ENCODE measurements at places on chromosomes 3 and 15. TPM values are rescaled to one million over a fixed set of nuclear protein-coding genes. Genes with fewer than 3 reads are reported as not detected.
A peak's percentile ranks its signal among the peaks of the same experiment; 100 is the strongest.

GRCh38 chr15:97234851-97235610, 725.5 kb upstream of the ARRDC4 start:
- DNase-seq, result peak; percentile 52

- no peak for DNase-seq
Measured at GRCh38 chr3:39387411-39387975, 4.3 kb downstream of the SLC25A38 start.

- DNase-seq, result no peak
Measured at GRCh38 chr15:82371656-82372055, 22.4 kb upstream of the GOLGA6L10 start.

GRCh38 chr3:126342991-126343648, 14.1 kb downstream of the KLF15 start:
- DNase-seq, result peak; percentile 66

ICE2 gene
- 76.3 TPM for total RNA-seq

DNA sequence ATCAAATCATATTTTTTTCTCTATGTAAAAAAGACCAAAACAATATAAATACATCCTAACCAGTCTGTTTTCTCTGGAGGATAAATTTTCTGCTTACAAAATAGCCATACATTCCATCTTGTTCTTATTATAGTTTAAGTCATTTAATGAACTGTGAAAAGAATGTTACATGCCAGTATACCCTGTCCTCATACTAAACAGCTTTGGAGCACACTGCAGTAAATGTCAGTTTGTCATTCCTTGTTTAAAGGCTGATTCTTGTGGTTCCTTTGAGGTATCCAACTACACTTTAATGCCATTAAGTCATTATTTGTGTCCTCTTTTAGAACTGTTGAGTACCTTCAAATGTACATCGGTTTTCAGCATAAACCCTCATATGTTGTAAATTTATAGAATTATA, 52.7 kb upstream of the DCBLD2 start:
- no peak for DNase-seq

DNAH1 gene
- total RNA-seq, result 2.3 TPM

- DNase-seq, result peak; percentile 40
Measured at GRCh38 chr3:16512435-16513140, 911 bp downstream of the RFTN1 start.

GRCh38 chr15:45378149-45378912, at the start of gene GATM:
GATM (minus strand) TSS chr15:45378544; CDS start chr15:45378453, 91 bp downstream.
- peak; percentile 79 for DNase-seq

CHRNA5 gene
- 21.6 TPM for total RNA-seq

GRCh38 chr15:77537006-77537405, 95.7 kb downstream of the LINGO1 start:
- no peak for DNase-seq

- DNase-seq, result no peak
Measured at GRCh38 chr3:106210923-106211322, 342.1 kb upstream of the CBLB start.

GRCh38 chr15:92531406-92531805, 124.2 kb downstream of the FAM174B start:
- DNase-seq, result no peak

- DNase-seq, result no peak
Measured at GRCh38 chr3:81808900-81809299, 47.5 kb upstream of the GBE1 start.

GRCh38 chr3:160885791-160886286, 129.8 kb downstream of the PPM1L start:
- DNase-seq, result peak; percentile 60

- DNase-seq, result no peak
Measured at GRCh38 chr3:23752126-23752525, 53.6 kb upstream of the UBE2E1 start.

APBA2 gene
- 12.2 TPM for total RNA-seq

GRCh38 chr15:84840255-84840654, 23.1 kb downstream of the ALPK3 start:
- no peak for DNase-seq

DNA sequence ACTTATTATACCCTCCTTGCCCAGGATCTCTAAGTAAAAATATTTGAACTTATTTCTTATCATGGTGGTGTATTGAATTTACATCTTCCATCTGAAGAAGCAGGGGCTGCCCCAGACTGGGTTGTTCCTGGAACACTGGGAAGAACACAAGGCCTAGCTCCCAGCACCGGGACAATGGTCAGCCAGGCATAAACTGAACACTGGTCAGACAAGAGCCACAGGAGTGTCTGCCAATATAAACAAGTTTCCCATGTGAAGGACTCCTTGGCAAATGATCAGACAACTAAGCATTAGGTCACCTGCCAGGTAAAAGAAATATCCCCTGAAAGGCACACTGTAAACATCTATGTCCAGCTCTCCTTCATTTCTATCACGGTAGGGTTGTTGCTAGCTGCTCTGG, 172.4 kb downstream of the ATP8B4 start:
- no peak for DNase-seq

DNA sequence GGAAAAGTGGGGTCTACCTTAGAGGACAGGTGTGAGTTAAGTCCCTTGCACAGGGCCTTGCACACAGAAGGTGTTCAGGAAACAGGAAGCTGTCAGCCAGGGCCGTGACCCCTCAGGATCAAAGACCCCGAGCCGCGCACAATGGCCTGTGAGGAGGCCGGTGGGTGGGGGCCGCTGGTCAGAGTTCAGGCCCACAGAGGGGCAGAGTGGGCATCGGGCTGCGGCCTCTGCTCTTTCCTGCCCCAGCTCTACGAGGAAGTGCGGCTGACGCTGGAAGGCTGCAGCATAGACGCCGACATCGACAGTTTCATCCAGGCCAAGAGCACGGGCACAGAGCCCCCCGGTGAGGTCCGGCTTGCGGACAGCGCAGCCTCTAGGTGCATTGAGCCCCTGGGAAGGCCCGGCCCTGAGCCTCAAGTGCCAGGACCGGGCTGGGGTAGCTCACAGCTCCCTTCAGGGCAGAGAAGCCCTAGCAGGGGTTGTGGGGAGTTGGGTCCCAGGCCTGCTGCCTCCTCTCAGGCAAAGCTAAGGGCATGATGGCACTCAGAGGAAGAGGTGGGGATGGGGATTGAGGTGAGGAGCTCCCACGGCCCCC, 37.2 kb downstream of the PSTPIP1 start:
- peak; percentile 25 for DNase-seq

GRCh38 chr3:17945799-17946399, 203.5 kb upstream of the TBC1D5 start:
- no peak for DNase-seq

ITIH3 gene
- total RNA-seq, result not detected

TUSC7 gene
- total RNA-seq, result not detected

GRCh38 chr15:80175436-80175835, 22.6 kb downstream of the FAH start:
- DNase-seq, result no peak

DNA sequence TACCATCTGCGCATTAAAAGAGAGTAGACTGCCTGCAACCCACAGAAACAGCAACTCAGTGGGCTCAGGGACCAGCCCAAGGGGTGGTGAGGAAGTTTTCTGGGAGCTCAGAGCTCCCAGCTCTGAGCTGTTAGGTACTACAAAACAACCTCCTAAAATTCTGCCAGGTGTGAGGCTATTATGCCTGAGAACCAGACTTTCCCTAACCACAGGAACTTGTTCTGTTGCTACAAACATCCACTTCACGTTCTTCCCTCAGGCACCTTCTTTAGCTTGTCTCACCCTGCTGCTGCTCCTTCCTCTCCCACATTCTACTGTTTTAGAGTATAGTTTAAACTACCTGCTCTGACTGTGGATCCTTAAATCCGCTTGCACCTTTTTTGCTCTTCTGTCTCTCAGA, 399.4 kb downstream of the ROBO1 start:
- no peak for DNase-seq

SNTN gene
- not detected for total RNA-seq

GRCh38 chr15:33801954-33802353, 166.3 kb upstream of the CHRM5 start:
- DNase-seq, result no peak

DNA sequence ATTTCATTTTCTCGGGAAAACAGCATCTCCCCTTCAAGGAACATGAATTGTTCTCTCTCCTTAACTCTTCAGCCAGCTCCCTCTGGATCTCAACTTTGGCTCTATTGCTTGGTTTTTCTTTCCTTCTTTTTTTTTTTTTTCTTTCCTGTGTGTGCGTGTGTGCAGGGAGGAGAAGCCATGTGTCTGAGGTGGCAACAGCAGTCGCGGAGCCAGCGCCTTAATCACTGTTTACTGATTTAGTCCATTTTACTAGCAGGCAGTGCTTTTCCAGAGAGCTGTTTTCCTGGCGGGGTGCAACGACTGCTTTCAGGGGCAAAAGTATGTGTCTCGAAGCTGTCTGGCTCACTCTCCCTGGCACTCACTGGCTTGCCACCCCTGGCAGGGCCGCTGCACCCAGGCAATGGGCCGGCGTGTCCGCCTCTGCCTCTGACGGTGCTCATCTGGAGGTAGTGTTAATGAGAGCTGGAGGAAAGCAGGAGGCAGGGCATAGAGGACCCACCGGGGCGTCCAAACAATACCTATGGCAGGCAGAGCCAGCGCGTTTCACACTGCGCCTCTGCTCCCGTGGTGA, 835.4 kb upstream of the NR2F2 start:
- no peak for DNase-seq
